ENCODE measurements at places on chromosomes 3 and 15.

DNA sequence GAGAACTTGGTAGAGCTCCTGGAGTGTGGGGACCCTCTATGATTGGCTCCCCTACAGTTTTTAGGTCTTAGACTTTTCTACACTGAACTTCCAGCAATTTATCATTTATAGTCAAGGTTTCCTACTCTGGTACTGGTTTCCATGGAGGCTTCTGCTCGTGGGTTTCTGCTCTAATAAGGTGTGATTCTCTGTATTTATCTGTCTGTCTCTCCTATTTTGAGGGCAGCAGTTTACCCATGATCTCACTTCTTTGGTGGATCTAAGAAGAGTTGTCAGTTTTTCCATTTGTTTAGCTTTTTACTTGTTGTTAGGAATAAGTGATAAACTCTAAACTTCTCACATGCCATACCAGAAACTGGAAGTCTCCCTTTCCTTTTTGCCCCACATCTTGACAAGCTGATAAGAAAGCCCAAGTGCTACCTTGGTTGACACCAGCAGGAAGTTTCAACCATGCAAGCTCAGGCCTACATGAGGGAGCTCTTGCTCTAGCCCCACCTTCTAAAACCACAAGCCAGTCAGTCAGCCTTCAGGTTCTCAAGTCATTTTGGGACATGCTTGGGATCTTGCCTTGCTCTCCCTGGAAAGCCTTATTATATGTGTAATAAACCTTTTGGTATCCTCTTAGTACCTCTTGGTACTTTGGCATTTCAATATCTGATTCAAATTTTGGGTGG, 10.0 kb downstream of the TIMMDC1 start:
- DNase-seq, result no peak

DNA sequence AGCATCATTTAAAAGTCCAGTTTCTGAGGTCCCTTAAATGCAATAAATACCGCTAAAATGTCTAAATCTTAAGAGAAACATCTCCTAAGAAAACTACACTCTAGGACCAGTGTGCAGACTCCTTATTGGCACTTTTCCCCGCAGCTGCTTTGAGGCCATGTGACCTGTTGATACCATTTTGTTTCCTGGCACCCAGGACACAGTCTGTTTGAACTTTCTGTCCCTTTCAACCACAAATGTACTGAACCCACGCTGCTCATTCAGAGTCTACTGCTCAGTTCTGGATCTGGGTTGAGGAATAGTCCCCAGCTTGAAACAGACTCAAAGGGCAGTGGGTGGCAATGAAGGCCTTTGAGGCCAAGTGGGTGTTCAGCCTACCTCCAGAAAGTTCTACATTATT, 17.1 kb downstream of the LDHAL6B start:
- DNase-seq, result no peak

DNA sequence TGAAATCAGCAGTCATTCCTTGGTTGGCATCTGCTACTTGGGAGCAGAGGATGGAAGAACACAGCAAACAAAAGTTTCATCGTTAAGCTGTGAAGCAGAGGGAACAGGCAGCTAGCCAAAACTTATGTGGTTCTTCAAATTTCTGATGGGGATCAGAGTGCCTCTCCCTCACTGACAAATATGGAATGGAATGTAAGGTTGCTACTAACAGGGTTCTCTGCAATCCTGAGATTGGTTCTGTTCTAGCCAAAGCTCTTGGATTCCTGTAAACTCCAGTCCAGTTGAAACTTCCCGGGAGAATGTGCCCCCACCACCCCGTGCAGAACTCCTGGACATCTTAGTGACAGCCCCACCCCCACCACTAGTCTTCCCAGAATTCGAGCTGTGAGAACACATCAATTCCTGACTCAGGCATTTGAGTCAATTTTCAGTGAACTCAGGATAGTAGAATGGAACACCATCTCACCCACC, 55.9 kb upstream of the PHLDB2 start:
- no peak for DNase-seq

DNA sequence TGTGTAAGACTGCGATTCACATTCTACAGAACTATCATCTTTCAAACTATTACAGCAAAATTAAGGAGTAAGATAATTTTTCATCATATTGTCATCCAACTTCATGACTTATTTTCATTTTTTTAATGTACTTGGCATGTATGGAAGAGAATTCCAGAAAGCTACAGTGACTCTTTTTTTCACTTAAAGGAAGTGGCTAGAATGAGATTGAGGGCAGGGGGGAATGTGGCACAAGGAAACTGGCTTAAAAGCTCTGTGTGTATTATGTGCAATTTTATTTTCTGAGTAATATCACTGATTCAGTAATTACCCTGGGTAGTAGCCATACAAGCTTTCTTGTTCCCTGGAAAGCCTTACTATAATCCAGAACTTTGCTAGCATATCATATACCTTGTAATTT, 94.6 kb downstream of the FILIP1L start:
- no peak for DNase-seq

- DNase-seq, result no peak
These were observed 50.1 kb downstream of the CALML4 start for GRCh38 chr15:68154923-68155559.

- no peak for DNase-seq
These were observed 39.0 kb downstream of the CMSS1 start for GRCh38 chr3:99856437-99857220.

DNA sequence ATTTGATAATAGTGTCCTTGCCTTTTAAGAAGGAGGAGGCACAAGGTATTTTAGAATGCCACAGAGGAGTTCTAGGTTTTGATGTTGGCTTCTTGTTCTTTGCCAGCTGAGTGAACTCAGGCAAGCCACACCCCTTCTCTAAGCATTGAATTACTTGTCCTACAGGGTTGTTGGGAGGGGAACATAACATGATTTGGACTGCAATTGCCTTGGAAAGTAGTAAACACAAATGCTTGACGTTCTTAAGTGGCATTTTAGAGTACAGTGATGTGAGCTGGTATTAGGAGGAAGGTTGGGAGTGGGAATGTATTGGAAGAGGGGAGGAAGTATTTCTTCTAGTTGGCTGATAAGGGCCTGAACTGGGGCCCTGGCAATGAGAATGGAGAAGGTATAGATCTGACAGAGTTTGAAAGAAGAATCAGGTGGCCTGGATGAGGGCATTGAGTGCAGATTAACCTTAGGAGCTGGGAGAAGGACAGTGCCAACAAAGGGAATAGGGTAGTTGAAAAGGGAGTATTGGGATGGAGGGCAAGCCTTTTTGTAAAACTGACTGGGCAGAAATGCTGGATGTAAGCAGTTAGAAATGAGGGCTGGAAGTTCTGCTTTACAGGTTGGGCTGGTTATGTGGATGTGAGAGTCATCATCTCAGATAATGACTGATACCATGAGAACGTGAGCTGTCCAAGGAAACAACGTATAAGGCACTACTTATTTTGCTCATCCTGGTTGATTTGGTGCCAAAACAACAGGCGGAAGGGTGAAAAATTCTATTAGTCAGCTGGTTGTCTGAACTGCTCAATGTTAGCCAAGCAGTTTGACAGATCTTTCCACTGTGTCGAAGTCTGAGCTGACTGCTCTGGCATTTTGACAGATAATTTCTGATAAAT, 16.7 kb downstream of the KAT2B start:
- DNase-seq, result no peak

DNA sequence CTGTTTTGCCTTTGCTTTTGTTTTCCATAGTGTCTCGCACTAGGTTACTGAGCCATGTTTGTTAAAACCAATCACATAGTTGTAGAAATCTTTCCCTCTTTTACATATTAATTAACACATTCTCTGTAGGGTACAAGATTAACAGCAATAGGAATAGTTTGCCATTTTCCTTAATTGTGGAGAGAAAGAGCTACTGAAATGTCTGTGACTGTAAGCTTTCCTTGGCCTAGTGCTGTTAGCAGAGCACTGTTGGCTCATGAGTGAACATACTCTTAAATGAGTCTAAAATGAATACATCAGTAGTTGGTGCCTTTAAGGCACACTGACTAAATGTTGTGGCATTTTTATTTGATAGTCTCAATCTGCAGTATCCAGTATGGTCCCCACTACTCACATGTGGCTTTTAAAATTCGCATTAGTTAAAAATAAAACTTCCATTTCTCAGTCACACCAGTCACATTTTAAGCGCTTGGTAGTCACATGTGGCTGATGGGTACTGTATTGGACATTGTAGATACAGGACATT, 28.2 kb downstream of the CHD2 start:
- DNase-seq, result no peak

GRCh38 chr15:93866948-93867347, 364.4 kb upstream of the MCTP2 start:
- no peak for DNase-seq

DNA sequence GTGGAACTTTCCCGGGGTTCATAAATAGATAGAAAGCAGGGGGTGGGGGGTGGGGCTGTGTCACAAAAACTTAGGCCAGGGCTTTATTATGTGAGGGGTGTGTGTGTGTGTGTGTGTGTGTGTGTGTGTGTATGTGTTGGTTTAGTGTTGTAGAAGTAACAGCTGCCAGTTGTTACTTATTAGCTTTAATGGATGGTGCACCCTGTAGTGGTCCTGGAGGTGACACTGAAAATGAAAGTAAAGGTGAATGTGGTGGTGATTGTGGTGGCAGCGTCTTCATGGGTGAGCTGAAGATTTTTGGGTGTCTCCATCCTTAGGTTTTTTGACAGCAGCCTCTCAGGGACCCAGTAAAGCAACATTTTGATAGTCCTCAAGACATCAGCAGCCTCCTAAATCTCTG, 449.9 kb downstream of the PDCD6IP start:
- DNase-seq, result no peak

- no peak for DNase-seq
These were observed 7.2 kb downstream of the FAM174B start for GRCh38 chr15:92648190-92648875.

- DNase-seq, result no peak
These were observed 756.6 kb upstream of the ARPP21 start for GRCh38 chr3:34882764-34883163.

DNA sequence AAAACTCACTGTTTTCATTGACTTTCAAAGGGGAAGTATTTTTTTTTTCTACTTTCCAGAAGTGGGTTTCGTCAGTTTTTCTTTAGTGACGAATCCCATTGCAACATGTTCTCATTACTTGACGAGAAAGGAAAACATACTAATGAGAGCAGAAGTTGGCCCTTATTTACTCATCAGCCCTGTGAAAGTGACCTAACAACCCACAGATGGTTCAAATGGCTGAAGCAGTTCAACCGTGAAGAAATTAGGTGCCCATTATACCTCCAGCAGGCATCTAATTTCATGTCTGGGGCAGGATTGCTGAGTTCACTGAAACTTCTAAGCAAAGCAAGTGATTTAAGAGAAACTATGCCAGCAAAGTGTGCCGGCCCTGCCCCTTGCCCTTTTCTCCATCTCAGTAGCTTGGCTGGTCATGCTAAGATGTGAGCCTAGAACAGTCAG, 9.0 kb downstream of the AQP9 start:
- no peak for DNase-seq

GRCh38 chr15:57148262-57148661, 228.0 kb upstream of the CGNL1 start:
- no peak for DNase-seq

GRCh38 chr3:43742920-43743319, 52.2 kb downstream of the ABHD5 start:
- DNase-seq, result no peak

GRCh38 chr3:8020047-8020841, 481.4 kb upstream of the LMCD1 start:
- DNase-seq, result no peak

- no peak for DNase-seq
These were observed 2.1 kb upstream of the SMCO1 start for GRCh38 chr3:196517162-196517800.

- DNase-seq, result no peak
These were observed 609.7 kb upstream of the ARRDC4 start for GRCh38 chr15:97350813-97351212.

- no peak for DNase-seq
These were observed 289.0 kb upstream of the RASGRP1 start for GRCh38 chr15:38853608-38854007.

DNA sequence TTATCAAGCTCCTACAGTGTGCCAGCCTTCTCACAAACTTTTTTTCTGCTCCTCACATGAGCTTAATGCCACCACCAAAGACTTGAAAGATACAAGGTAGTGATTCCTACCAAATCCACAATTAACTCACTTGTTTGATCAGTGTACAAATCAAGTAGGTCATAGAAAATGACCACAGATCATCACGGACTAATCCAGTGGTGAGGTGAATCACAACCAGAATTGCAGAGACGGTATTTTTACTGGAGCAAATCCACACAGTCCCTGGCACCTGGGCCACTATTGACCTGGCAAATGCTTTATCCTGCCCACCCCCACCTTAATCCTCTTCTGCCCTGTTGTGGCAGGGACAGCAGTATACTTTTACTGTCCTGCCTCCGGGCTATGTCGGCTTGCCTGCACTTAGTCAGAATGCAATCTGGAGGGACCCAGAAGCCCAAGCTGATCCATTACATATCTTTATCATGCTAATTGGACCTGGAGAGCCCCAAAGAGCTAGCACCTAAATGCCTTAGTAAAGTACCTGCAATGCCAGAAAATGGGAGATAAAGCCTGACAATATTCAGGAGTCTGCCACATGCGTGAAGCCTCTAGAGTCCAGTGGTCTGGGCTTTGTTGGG, 83.9 kb upstream of the CDV3 start:
- no peak for DNase-seq

- no peak for DNase-seq
These were observed 126.5 kb upstream of the CMC1 start for GRCh38 chr3:28114893-28115292.

GRCh38 chr15:100988857-100989256, 69.7 kb downstream of the LRRK1 start:
- DNase-seq, result no peak

GRCh38 chr3:22208844-22209243, 457.8 kb upstream of the ZNF385D start:
- no peak for DNase-seq
